ENCODE measurements at places on chromosomes 6 and 20.

- no peak for DNase-seq
Observed at GRCh38 chr6:51616243-51616642, 471.2 kb downstream of the PKHD1 start.

GRCh38 chr20:19129976-19130612 lies 82.3 kb upstream of the SLC24A3 start:
- DNase-seq, result no peak

DNA sequence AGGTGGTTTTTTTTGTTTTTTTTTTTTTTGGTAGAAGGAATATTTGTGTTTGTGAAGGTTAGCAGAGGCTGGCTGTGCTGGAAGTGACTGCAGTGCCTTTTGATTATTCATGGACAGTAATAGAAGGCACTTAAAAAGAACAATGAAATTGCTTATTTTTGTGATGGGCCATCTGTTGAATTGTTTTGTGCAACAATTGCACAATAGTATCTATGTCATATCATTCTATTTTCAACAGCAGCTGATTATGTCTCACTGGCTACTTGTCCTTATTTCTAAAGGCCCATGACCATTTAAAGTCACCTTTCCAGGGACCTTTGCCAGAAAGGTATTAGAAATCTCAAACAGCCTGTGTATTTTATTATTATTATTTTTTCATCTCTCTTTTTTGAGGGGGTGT lies 70.6 kb downstream of the AFG1L start:
- DNase-seq, result no peak

- DNase-seq, result no peak
Observed at GRCh38 chr6:163327165-163327880, 87.2 kb upstream of the QKI start.

DNA sequence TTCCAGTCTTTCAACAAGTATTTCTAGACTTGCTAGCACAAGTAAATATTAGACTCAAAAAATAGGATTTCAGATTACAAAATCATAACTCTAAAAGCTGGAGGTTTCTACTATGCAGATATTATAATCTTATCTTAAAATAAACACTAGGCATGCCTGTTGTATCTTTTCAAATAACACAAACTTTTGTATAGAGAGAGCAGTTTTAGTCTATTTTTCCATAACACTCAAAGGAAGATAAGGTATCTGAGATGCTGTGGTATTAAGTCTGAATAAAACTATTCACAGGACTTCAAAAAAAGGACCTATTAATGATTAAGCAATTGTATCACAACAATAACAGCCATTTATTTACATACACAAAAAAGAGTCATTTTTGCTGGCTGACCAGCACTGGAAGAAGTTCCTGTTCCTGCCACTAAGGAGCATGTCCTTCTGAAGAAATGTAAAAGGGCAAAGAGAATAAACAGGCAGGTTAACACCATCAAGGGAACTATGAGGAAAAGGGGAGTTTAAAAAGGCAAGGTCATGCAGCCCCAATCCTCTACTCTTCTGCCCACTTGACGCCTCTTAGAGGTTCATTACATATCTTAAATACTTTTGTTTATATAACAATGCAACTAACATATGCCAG lies 39.4 kb downstream of the REPS1 start:
- no peak for DNase-seq

- DNase-seq, result no peak
Observed at GRCh38 chr6:109241199-109241598, 141.1 kb downstream of the CD164 start.

GRCh38 chr20:19858466-19859371 lies 100.7 kb downstream of the RIN2 start:
- no peak for DNase-seq

- DNase-seq, result peak; percentile 48
Observed at GRCh38 chr6:52929321-52930164, 20.0 kb upstream of the GSTA3 start.

DNA sequence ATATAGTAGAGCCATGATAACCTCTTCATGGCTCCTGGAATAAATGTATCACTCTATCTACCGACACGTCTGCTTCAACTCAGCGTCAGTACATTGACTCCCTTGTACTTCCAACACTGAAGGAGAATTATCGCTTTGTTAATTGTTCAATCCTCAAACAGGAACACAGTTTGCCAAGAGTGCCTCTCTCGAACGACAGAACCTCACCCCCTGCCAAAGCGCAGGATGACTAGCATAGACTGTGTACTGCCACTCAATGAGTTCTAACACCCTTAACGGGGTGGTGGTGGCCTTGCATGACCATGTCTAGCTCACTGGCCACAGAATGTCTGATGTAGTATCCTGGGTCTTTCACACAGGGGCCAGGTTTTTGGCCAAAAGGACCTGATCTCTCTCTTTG lies 81.4 kb upstream of the HEY2 start:
- no peak for DNase-seq

GRCh38 chr6:131136021-131136786 lies 937 bp downstream of the AKAP7 start:
- DNase-seq, result peak; percentile 64

GRCh38 chr6:41455818-41456217 lies 90.4 kb upstream of the FOXP4 start:
- no peak for DNase-seq

GRCh38 chr20:48652961-48653705 lies 174.7 kb downstream of the PREX1 start:
- DNase-seq, result no peak

GRCh38 chr6:20403766-20404640 lies 2.3 kb downstream of the E2F3 start:
- no peak for DNase-seq

GRCh38 chr6:24827162-24827561 lies 28.4 kb upstream of the ARMH2 start:
- DNase-seq, result no peak

DNA sequence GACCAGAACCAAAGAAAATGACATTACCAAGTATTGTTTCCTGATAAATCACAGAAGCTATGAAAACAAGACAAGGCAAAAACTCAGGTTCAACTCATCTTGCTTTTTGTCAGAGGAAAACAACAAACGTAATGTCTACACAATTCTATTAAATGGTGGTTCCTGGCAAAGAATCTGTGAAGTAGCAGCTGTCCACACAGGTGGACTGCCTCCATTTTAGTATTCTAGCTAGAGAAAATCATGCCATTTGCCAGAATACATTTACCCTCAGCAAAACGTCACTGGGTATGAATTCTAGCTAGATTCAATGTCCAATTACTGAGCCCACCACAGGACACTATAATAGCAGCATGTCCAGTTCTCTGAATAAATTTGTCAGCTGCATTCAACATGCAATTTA lies 125.4 kb downstream of the ADGRB3 start:
- DNase-seq, result no peak

DNA sequence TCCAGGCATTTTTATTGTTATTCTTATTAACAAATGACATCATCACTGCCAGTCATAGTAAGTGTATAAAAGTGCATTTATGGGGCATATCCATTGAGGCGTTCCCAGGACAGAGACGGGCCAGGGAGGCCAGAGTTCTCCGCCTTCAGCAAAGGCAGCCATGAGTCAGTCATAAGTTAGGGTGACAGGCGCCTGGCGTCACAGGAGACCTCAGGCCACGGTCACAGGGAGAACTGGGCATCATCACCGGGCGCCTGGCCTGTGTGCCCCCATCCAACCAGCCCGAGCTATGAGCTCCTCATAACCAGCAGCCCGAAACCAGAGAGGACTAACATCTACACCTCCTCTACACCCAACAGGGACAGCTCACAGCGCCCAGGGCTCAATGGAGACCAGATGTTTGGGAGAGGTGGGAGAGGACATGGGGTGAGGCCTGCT lies 259.2 kb downstream of the DLL1 start:
- DNase-seq, result no peak

GRCh38 chr6:111824608-111825337 lies 48.5 kb downstream of the FYN start:
- no peak for DNase-seq

DNA sequence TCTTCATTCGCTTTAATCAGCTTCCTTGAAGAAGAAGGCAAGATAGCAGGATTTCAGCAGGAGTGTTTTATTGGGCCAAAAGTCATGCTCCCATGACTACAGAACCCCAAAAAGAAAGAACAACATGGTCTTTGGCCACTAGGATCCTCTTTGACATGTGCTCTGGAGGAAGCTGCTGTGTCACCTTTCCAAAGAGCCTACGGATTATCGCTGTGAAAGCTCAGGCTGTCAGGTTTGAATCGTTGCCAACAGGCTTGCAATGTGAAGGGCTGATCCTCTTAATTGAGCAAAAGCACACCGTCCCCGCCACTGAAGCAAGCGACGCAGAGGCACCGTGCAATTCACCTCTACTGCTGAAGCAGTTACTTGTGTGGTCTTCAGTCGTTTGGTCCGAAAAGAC lies 29.0 kb downstream of the MYLIP start:
- DNase-seq, result no peak

DNA sequence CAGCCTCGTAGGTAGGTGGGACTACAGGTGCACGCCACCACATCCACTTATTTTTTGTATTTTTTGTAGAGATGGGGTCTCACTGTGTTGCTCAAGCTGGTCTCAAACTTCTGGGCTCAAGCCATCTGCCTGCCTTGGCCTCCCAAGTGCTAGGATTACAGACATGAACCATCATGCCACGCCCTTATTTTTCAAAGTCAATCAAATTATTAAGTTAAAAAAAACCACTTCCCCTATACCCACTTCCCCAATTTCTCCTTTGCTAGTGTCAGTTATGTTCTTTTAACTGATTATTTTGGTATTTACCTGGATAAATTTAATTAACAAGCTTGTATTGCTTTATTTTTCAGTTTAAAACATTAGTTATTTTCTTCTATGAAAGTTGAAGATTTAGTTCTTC lies 49.6 kb downstream of the RIOK1 start:
- no peak for DNase-seq

DNA sequence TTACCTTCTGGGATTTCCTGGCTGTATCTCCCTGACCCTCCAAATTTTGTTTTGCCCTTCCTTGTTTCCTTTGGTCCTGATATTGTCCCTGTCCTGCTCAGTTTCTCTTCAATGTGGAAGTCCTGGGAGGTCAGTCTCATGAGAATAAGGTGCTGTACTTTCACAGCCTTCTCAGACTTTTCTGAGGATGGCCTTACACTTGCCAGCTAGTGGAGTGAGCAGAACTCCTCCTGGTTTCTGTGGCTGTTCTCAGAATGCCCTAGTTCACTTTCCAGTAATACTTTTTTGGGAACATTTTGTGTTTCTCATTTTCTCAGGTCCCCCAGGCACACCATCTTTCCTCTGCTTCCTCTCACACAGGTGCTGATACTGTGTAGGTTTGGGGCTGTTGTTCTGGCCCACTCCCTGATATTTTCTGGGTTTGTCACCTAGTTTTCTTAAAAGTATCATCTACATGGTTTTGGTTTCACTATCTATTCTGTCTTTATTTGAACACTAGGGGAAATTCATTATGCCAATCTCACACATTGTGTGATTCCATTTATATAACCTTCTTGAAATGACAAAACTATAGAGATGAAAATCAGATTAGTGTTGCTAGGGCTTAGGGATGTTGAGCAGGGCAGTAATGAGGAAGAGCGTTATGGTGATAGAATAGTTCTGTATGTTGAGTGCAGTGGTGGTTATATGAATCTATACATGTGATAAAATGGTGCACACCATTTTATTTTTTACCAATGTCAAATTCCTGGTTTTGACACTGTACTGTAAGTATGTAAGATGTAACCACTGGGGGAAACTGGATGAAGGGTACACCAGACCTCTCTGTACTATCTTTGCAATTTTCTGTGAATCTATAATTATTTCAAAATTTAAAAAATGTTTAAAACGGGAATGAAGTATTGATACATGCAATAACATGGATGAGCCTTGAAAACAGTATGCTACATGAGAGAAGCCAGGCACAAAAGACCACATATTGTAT lies 27.2 kb upstream of the BRPF3 start:
- DNase-seq, result no peak

All from AG08396 (cell line).